ENCODE measurements at places on chromosomes 1 and 21. TPM values are rescaled to one million over a fixed set of nuclear protein-coding genes. Genes with fewer than 3 reads are reported as not detected.
A peak's percentile ranks its signal among the peaks of the same experiment; 100 is the strongest.

Gene ATP6V1G3
- not detected for polyA plus RNA-seq

GRCh38 chr1:172967936-172968335 lies 82.8 kb downstream of the TNFSF18 start:
- DNase-seq = no peak

GRCh38 chr1:41678111-41678878 lies 193.8 kb upstream of the EDN2 start:
- no peak for DNase-seq

- peak; percentile 43 for DNase-seq
Observed at GRCh38 chr1:39653546-39654031, 14.1 kb upstream of the HEYL start.

DNA sequence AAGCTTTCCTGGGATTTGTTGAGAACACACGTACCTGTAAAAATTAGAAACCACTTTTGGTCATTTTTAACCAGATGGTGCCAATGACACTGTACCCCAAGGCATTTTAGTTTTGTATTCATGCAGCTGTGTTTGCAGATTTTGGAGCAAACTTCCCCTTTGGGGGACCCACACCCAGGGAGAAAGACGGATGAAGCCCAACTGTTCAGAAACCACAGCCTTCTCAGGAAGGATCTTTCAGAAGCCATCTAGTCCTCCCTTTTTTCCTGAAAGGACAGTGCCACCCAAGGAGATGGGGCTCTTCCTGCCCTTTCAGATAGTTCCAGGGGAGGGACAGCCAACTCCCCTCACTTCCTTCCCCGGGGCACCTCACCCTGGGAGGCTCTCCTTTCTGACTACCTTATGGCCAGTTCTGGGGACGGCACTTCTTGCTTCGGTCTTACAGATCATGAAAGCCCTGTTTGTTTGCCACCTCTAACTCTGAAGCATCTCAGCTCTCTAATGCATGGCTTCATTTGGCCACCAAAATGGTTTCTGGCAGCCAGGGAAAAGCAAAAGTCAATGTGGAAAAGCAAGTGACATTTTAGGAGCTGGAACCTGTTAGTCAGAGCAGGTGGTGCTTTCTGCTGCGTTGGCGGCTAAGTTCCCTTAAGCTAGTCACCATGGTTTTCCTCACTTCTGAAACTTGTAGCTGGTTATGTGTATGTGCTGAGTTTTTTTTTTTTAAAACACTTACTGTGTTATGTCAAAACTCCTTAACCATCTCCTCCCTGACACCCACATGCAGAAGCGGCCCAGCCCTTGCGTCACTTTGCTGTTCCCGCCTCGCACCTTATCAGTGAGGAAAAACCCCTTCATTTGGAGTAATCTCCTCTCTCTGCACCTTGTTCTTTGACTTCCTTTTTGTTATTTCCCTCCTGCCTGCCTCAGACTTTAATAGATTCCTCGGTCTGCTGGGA lies 10.1 kb downstream of the TMCC2 start:
- no peak for DNase-seq

Gene ESRRG
- not detected for polyA plus RNA-seq

DNA sequence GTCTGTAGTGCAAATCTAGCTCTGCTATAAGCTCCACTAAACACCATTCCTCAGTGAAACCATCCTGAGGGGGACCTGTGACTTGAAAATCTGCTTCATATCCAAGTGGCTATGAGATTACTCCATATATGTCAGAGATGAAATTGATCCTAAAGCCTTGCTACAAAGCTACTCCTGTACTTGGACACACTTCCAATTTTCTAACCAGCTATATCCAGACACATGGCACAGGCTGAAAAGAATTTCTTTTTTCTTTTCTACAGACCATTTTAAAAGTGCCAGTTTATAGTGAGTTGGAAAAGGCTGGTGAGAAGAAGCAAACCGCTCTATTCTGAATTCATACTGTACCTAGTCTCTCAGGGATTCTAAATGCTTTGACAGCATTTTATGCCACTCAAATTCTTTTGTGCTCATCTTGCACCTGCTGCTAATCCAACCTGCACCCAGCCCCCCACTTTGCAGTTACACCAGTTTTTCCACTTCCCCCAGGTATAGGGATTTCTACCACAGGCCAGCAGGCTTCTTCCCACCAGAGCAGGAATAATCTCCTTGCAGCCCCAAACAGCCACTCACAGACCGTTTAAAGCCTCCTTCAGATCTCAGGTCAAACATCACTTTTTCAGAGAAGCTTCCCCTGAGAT lies 112.5 kb downstream of the RERE start:
- DNase-seq = no peak

Gene CCDC30
- not detected for polyA plus RNA-seq

GRCh38 chr1:27662261-27662660 lies 9.7 kb downstream of the IFI6 start:
- DNase-seq = no peak

GRCh38 chr1:24973315-24973714 lies 43.2 kb upstream of the RUNX3 start:
- no peak for DNase-seq

DNA sequence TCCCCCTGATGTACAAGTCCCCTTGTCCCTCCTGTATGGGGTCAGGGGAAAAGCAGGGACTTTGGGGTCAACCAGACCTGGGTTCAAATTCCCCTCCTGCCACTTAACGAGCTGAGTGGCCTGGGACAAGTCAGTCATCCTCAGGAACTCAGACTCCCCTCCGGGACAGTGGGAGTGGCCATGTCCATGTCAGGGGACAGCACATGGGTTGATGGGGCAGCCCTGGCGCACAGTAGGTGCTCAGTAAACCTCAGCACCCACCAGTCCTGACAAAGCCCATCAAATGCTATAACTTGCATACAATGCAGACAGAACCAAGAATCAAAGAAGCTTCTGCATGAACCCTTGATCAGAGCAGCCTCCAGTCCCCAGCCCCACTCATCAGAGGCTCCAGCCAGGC lies 30.0 kb downstream of the MATN1 start:
- DNase-seq = no peak

DNA sequence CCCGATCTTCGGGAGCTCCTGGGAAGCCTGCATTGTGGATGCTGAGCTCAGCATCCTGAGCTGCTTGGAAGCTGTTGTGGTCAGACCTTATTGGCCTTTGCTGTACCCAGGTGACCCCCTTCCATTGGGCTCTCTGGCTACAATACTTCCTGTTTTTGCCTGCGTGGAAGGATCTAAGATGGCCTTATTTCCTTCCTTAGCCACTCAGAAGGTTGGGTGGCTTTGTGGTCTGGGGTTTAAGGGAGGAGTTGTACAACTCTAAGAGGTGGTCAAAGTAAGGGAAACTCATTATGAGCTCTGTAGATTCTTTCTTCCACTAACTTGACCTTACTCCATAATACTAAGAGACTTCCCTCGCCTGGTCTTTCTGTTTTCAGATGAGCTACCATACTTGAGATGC lies 17.7 kb downstream of the PFKFB2 start:
- peak; percentile 43 for DNase-seq

Gene ZBTB8B
- not detected for polyA plus RNA-seq

Gene UTS2
- 15.9 TPM for polyA plus RNA-seq

DNA sequence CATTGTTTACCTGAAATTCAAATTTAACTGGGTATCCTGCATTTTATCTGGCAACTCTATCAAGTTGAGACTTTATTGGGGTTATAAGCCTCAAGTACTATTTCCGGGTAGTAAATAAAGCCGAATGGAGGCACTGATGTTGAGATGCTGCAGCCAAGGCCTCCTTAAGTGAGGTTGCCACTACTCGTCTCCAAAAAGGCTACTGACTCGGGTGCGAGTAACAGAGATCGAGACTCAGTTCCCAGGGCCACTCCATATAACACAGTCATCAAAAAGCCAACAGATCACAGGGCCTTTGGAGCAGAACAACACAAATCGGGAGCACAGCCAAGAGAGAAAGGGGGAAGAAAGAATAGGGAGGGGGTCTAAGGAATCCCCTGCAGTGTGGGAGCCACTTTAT lies 524 bp downstream of the COPA start:
- DNase-seq = no peak

DNA sequence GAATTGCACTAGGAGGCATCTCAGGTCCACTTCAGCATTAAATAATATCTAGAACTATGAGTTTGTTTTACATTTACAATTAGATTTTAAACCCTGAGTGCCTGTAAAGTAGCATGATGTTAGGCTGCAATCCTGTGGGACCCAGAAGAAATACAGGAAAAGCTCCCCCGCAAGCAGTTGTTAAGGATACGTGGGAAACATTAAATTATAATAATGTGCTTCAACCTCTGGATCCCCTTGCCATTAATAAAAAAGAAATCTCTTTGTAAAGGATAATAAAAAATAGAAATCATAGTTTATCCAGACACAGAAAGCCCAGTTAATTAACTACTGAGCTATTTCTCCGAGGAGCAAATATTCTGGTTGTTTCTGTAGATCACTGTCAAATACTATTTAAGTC lies 106.0 kb downstream of the PCNX2 start:
- no peak for DNase-seq

DNA sequence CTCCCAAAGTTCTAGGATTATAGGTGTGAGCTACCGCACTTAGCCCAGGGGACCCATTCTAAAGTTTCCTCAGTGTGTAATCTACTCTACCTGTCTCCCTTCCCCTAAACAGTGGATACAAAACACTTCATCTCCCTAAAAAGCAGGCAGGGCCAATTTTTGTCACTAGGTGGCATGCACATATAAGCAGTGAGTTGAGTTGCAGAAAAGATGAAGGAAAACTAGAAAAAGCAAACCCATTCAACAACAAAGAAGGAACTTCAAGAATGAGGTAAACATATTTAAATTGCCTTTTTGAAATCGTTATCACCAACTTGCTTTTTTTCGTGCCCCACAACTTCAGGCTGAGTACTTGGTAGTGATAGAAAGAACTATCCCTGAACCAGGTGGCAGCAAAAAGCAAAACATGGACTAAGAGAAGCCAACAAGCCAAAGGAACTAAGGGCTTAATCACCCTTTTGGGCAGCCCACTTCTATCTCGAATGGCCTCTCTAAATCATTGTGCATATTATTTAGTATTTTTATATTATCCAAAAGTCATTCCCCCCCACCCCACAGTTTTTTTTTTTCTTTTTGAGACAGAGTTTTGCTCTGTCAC lies 19.7 kb upstream of the ALDH9A1 start:
- peak; percentile 18 for DNase-seq
